Regular cardiac myocyte (primary cell): ENCODE measurements at places on chromosomes 7 and 10. TPM values are rescaled to one million over a fixed set of nuclear protein-coding genes. Genes with fewer than 3 reads are reported as not detected.

CPN1 gene
- total RNA-seq = not detected in 2 replicates

MMP21 gene
- total RNA-seq = 0.28 TPM in 1 of 2 replicates, not detected in the other

SNX10 gene
- 0.19 and 0.28 TPM in 2 replicates for total RNA-seq

VPS26A gene
- 33.0 and 43.1 TPM in 2 replicates for total RNA-seq

ITGA8 gene
- total RNA-seq = 16.9 and 84.6 TPM in 2 replicates

RBP4 gene
- total RNA-seq = 0.28 TPM in 1 of 2 replicates, not detected in the other

C7orf25 gene
- total RNA-seq = 8.4 and 11.3 TPM in 2 replicates

SAP25 gene
- not detected in 2 replicates for total RNA-seq

NME8 gene
- total RNA-seq = not detected in 2 replicates

LIPN gene
- total RNA-seq = not detected in 2 replicates
